ENCODE measurements at places on chromosomes 16 and 17. TPM values are rescaled to one million over a fixed set of nuclear protein-coding genes. Genes with fewer than 3 reads are reported as not detected.

GRCh38 chr16:424623-425081, 797 bp upstream of the RAB11FIP3 start:
- ATAC-seq: peak; percentile 29

DNA sequence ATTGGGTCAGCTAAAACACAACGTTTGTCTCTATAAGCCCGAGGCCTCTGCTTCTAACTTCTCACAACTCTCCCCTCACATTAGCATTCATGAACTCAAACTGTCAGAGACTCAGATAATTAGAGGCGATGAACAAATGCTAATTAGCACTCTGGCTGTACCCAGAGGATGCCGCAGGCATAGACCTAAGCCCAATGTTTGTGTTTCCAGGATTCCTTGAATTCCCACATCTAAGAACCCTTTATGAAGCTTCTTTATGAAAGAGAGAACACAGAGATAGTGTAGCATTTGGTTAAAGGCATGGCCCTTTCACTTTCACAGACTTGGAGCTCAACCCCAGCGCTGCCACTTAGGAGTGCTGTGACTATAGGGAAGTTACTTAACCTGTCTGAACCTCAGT, 512.2 kb downstream of the GRIN2A start:
- no peak for ATAC-seq

DNA sequence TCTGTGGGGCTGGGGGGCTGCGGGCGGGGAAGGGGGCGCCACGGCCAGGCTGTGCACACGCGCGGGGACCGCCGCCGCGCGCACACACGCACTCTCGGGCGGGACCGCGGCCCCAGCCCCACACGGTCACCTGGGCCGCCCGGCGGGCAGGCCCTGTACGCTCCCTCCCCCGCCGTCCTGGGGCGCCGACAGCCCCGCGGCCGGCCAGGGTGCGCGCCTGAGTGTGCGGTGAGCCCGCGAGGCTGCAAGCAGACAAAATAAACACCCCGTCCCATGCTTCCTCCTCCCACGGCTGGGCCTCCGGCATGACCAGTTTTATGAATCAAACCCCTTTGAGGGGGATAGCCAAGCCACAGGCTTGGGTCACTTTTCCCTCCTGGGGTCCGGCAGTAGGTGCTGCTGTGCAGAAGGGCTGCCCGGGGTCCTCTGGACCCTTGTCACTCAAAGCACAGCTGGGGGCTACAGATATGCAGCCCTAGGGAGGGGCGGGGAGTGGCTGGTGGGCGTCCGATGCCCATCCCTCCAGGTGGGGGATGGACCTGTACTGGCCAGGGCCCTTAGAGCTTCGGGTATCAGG, 441 bp downstream of the VASN start:
- ATAC-seq: peak; percentile 8

GRCh38 chr16:66269617-66270332, 96.7 kb upstream of the CDH5 start:
- ATAC-seq: no peak

- no peak for ATAC-seq
Measured at GRCh38 chr16:70757183-70757582, 43.8 kb downstream of the VAC14 start.

DNA sequence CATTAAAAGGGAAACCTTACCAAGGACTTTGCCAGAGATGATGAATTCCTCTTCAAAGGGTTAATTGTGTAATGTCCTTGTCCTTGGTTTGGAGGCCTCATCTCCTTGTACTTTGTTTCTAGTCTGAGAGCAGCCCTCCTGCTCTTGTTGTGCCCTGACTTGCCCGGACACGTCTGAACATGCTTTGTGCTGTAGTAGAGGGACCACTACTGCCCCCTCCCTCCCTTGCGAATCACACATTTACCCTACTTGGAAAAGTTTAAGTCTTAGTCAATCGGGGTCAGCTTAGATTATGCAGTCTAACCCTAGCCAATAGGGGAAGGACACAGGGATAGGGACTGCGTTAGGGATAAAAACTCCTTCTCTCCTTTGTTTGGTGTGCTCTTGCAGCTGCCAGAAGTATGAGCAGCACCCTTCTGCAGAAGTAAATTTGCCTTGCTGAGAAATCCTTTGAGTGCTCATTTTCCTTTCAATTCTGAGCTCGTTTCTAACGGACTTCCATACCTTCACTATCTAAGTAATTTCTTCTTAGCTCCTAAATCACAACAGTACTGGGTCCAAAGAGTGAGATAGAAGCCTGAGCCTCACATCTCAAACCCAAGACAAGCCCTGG, 26.4 kb upstream of the CLEC3A start:
- no peak for ATAC-seq

DNA sequence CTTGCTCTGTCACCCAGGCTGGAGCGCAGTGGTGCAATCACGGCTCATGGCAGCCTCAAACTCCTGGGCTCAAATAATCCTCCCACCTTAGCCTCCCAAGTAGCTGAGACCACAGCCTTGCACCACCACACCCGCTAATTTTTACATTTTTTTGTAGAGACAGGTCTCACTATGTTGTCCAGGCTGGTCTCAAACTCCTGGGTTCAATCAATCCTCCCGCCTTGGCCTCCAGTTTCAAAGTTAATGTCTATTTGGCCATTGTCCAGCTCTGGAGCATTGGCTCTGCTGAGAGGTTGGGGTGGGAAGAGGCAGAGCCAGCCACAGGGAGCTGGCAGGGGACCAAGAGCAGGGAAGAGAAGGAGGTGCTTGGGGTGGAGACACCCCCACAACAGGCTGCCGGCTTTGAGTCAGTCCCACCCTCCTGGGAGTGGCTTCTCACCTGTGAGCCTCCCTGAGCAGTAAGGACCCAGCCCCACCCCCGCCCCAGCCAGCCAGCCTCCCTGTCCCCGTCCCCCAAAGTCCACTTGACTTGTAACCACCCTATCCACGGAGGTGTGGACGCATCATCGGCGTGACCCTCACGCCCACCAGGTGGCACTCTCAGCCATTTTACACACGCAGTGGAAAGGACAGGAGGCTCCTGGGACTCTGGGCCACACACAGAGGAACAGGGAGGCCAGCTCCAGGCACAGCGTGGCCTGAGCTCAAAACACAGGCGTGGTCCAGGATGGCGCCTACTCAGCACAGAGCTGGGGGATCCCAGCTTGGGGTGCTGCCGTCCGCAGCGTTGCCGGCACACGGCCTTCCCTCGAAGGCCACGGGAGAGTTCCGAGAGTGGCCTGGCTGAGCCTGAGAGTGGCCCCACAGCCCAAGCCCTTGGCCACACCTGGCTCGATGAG, 22.8 kb upstream of the PVALEF start:
- peak; percentile 92 for ATAC-seq

- peak; percentile 95 for ATAC-seq
Measured at GRCh38 chr17:17151962-17152361, 54.2 kb downstream of the PLD6 start.

DNA sequence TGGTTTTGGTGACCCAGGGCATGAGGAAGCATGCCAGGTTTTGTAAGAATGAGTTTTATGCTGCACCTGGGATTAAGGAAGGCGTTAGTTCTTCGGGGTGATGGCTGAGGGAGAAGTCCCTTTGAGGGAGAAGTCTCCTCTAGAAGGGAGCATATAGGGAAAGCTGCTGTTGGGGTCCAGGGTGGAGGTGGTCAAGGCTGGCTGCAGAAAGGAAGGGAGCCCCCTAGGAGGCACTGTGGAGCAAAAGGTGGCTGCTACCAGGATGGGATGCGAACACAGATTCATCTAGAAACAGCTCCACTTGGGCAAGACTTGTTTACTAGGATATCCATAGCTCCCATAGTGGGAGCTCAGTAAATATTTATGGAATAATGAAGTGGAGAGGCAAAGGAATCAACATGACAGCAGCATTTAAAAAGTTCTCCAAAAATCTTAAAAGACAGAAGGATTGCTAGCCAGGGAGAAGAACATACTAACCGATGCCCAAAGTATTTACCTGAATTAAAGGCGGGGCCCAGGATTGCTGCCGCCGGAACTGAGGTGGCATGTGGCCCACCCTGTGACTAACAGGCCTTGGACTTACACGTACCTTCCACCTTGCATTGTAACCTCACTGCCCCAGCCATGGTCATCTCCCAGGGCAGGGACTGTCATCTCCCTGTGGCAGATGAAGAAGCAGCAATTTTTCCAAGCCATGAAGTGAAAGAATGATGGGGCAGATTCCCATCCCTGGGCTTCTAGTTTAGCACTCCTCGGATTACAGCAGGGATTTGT, 7.1 kb upstream of the LPCAT2 start:
- no peak for ATAC-seq

GRCh38 chr16:75261590-75262078, 10.2 kb upstream of the BCAR1 start:
- no peak for ATAC-seq

DNA sequence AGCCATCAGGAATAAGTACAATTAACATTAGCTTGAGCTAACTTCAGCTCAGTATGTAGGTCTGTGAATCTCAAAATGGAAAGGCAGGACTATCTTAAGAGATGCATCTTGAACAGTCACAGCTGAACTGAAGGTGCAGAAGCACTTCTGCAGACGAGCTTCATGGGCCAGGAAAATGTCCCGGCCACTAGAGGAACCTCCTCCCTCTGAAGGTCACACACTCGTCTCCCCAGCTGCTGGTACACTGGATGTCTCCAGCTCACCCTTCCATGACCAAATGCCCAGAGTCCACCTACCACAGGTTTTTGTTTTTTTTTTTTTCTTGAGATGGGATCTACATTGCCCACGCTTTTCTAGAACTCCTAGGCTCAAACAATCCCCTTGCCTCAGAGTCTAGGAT, 33.2 kb downstream of the WDR59 start:
- no peak for ATAC-seq

DNA sequence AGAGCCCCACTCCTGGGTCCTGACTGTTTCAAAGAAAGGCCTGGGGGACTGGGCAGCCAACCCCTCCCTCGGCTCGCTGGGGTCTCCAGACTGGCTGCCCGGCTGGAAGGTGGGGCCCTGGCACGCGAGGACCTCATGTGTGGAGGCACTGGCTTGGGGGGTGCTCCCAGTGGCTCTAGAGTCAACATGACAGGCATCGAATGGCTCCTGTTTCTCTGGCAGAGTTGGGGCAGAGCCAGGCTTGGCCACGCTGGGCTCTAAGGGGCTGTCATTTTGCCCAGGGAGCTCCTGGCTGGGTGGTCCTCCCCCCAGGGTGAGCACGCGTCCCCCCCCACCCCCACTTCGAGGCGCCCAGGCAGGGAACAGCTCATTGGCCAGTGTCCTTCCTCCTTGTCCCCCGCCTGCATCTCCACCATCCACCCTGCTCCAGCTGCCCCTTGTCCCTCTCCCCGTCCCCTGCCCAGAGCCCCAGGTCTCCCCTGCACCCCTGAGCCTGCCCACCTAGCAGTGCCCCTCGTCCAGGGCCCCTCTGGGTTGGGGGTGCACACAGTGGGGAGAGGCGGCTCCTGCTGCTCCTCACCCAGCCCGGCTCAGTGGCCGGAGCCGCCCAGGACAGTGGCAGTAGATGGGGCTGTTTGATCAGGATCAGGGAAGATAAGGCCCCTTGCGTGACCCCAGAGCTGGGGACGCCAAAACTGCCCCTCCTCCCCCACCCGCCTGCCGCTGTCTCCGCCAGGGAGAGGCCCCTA, 2.7 kb downstream of the GCGR start:
- no peak for ATAC-seq

- no peak for ATAC-seq
Measured at GRCh38 chr16:67474551-67475455, 6.2 kb downstream of the ATP6V0D1 start.

GRCh38 chr17:72511874-72512273, 391.1 kb downstream of the SOX9 start:
- no peak for ATAC-seq

DNA sequence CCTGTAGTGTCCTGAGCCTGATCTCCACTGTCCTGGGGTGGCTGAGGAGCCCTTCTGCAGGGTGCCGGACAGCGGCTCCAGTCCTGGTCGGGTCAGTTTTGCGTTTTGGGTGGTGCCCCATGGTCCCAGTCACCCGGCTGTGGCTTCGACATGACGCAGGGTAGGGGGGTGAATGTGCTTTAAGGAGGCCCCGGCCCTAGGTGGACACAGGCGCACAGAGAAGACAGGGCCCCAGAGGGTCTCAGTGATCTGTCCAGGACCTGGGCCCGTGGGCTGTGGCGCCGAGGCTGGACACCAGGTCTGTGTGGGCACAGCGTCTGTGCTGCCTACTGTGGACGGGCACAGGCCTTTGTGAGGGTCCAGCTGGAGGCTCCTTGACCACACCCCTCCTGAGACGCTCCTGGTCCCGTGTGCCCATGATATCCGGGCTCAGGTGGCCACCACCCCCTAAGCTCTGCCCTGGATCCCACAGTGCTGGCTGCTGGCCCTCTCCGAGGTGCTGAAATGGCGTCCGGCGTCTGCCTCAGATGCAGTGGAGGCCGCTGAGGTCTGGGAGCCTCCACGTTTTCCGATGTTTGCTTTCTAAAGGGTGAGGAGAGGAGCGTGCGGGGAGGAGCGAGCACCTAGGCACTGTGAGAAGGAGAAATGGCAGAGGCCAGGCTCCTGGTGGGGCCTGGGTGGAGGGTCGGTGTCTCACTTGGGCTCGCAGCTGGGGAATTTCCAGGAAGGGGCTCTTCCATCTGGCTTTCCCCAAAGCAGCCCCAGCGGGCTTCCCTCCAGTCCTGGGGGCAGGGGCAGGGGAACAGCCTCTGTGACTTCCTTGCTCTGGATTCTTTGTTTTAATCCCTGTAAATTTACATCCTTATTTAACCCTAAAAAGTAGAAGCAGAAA, 56.1 kb upstream of the ACSF3 start:
- ATAC-seq: no peak

GRCh38 chr16:85061566-85061965, 34.0 kb downstream of the KIAA0513 start:
- ATAC-seq: peak; percentile 54

- ATAC-seq: peak; percentile 65
Measured at GRCh38 chr16:55835581-55835980, 2.7 kb upstream of the CES1 start.

DNA sequence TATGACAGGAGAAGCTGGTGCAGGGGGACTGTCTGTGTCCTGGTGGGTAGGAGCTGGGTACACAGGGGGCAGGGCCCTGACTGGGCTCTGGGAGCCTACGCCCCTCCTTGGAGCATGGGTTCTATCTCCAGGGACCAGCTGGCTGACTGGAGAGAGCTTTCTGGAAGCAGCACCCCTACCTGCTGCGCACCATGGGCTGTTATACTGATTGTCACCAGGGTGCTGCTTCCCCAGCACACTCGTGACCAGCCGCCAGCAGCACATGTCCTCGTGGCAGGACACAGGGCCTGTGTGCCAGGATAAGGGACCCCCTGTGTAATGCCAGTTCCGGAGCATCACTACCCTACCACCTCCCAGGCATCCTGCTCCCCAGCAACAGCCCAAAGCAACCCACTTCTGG, 106.0 kb downstream of the AMFR start:
- ATAC-seq: no peak

GRCh38 chr16:84175350-84176081, 11.3 kb downstream of the TAF1C start:
- no peak for ATAC-seq

Gene ANKRD40CL
- not detected for total RNA-seq

Gene CRHR1
- total RNA-seq: 0.10 TPM

Gene PARD6A
- 7.0 TPM for total RNA-seq

Gene PRSS53
- total RNA-seq: 2.6 TPM

Gene MRM3
- 31.9 TPM for total RNA-seq

Gene ASGR1
- 0.54 TPM for total RNA-seq

Gene ZNHIT3
- total RNA-seq: 33.3 TPM

Gene JPH3
- total RNA-seq: 0.72 TPM

Gene CIITA
- total RNA-seq: 9.7 TPM

Gene TTYH2
- total RNA-seq: 6.1 TPM

Gene GAST
- total RNA-seq: not detected

All from gastroesophageal sphincter (tissue), 4 donors.